H9 (cell line): ENCODE measurements at places on chromosomes 3 and 15. TPM values are rescaled to one million over a fixed set of nuclear protein-coding genes. Genes with fewer than 3 reads are reported as not detected.

GRCh38 chr3:194350726-194351071 is 429 bp downstream of the CPN2 start:
- no peak for DNase-seq

- no peak for DNase-seq
Measured at GRCh38 chr3:77150028-77150427, 110.1 kb downstream of the ROBO2 start.

DNA sequence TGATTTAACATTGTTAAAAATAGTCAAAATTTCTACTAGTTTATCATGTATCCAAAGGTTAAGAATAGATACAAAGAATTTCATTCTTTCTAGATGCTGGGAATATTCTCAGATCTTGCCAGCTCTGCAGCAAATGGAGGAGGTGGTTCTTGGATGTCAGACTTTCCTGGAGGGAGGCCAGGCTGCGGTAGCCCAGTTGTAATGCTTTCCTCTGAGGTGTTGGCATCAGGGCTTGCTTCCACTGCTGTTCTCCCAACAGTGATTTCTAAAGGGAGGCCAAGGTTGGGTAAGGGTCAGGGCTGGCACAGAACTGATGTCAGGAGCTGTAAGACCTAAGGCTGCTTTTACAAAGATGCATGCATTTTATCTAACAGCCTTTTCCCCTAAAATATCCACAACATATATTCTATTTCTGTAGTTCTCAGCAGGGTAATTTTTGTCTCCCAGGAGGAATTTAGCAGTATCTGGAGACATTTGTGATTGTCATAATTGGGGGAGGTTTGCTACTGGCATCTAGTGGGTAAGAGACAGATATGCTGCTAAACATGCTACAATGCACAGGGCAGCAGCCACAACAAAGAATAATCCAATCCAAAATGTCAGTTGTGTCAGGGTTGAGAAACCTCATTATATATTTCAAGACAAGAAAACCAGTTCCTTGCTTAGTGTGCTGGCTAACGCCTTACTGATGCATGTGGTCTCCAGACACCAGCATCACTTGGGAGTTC is 42.0 kb upstream of the SPTSSB start:
- no peak for DNase-seq

DNA sequence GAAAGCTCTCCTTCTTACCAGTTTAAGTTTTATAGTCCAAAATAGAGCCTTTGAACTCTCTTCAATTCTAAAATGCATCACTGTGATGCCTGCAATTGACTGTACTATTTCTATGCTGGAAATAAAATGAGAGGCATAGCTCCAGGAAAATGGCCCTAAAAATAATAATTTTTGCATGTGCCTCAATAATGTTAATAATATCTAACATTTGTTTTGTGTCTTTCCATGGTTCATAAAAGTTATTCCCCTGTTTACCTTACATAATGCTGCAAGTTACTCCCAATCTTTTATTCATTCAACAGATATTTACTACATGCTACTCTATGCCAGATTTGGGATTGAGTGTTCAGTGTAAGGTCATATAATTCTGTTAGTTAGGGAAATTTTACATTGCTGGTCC is 574.0 kb downstream of the RBMS3 start:
- DNase-seq: no peak

GRCh38 chr3:6526861-6527260 is 334.1 kb upstream of the GRM7 start:
- DNase-seq: no peak

- no peak for DNase-seq
Measured at GRCh38 chr15:40125950-40126349, 17.3 kb upstream of the BMF start.

DNA sequence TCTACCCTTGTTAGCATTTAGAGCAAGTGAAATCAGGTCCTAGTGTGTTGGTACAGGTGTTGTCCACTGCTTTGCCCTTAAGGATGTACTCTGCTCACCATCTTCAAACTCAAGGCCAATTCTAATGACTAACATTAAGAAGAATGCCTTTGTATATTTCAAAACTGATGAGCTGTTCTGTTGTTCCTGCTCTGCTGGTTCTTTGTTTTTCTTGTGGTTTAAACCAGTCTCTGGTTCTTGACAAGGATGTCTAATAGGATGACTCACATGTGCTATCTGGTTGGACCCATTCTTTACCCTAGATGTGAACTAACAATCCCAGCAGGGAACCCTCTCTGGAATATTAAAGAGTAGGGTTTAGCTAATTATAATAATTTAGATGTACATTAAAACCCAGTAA is 17.3 kb downstream of the ABHD5 start:
- DNase-seq: no peak

DNA sequence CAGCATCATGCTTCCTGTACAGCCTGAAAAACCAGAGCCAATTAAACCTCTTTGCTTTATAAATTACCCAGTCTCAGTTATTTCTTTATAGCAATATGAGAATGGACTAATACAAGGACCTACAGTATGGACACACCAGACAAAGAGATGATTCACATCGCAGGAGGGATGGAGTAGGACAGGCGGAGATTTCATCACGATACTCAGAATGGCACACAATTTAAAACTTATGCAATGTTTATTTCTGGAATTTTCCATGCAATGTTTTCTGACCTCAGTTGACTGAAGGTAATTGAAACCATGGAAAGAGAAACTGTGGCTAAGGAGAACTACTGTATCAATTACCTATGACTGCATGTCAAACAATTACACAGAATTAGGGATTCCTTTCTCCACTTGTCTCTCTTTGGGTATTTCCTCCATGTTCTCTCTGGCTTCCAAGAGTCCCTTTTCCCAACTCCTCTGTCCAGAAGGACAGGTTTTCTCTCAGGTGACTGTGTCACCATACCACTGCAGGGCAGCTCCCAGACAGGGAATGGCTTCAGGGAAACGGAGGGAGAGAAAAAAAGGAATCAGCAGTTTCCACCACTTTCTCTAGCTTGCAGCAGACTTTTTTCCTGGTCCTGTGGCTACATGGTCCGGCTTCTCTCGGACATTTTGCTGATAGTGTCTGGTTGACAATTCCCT is 3.0 kb upstream of the ANO10 start:
- no peak for DNase-seq

- DNase-seq: no peak
Measured at GRCh38 chr3:56787784-56788256, 13.9 kb downstream of the ARHGEF3 start.

- no peak for DNase-seq
Measured at GRCh38 chr15:49439678-49440395, 16.8 kb downstream of the FGF7 start.

- DNase-seq: no peak
Measured at GRCh38 chr3:169665264-169666075, 2.0 kb upstream of the MECOM start.

DNA sequence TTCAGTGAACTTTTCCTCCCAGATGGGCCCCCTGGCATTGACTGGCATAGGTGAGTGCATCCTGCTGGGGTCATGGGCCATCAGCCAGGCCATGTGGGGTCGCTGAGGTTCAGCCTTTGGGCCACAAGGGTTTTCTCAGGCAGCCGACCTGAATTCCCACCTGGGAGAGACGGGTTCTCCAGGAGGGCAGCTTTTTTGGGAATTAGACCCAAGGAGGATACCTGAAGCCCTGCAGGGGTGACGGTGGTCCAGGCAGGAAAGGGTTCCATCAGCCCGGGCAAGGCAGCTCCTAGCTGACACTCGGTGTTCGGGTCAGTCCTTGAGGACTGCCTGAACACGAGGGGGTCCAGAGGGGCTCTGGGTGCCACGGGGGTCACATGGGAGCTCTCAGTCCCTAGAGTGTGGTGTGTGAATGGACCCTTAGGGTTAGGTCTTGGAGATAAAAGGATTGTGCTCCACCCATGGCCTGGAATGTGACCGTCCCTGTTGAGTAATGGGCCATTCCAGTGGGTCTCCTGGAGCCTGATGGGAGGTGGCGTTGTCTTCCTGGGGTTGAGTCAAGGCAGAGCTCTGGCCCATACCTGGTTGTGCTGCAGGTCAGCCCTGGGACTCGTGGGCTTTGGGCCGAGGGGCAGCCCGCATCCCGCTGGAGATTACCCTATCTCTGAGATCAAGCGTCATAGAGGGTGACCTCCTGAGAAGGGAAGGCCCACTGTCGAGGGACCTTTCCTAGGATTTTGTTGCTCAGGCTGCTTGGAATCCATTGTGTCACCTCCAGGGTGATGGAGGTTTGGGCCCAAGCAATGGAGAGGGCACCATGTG is 192.8 kb downstream of the UBE3A start:
- DNase-seq: peak; percentile 13

DNA sequence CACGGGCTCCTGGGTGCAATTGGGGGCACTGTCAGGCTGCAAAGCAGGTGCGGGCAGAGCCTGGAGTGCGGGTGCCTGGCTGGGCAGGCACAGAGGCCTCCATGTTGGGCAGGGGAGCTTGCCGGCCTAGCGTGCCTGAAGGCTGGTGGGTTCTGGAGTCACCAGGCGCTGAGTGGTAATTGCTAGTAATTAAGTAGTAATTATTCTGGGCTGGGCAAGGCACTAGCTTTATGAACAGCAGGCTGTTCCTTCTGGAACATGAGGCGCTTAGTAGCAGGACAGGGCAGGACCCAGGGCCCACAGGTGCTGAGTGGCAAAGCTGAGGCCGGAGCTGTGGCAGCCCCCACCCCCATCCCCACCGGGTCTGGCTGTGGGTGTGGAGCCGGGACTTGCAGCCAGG is 25.3 kb downstream of the PLXNA1 start:
- DNase-seq: no peak

- DNase-seq: no peak
Measured at GRCh38 chr3:14303336-14304100, 98.9 kb upstream of the SLC6A6 start.

DNA sequence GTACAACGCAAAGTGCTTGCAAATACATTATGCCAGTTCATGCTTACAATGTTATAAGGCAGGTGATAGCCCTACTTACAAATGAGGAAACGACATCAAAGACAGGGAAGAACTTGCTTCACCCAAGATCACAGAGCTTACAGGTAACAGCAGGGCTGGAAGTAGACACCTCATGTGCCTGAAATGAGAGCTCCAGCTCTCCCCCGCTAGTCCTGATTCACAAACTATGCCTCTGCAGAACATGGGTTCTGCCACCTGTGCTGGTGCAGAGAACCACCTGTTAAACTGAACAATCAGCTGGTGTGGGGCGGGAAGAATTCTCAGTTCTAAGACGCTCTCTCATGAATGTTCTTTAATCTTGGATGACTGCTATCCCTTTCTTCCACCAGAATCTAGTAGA is 7.4 kb downstream of the RBSN start:
- no peak for DNase-seq

DNA sequence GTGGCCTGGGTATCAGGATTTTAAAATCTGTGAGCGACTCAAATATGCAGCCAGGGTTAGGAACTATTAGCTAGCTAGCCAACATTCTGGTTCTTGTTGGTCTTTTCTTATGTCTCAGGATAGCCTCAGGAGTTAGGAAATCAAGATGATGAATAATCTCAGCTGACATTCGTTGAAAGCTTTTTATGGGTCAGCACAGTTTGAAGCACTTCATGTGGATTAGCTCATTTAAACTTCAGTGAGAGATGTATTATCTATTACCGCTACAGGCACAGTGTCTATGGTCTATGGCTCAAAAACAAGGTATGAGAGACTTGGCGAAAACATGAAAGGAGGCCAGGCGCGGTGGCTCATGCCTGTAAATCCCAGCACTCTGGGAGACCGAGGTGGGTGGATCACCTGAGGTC is 187.5 kb upstream of the THRB start:
- DNase-seq: no peak

DNA sequence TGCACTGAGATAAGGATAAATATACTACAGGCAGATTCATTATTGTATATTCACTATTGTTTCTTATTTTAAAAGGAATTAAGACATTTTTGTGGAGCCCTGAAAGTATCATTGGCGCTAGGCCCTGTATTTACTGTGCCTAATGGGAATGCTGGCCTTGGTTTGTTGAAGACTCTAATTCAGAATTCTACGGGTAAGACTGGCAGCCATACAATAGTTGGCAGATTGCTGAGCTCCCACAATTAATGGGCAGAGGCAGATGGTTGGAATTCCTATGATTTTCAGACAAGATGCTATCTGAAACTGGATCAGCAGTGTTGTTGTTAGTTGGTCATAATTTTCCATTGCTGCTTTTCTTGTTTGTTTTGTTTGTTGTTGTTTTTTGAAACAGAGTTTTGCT is 14.7 kb downstream of the PGBD4 start:
- DNase-seq: no peak

- DNase-seq: no peak
Measured at GRCh38 chr3:37173806-37174205, 576 bp downstream of the LRRFIP2 start.

DNA sequence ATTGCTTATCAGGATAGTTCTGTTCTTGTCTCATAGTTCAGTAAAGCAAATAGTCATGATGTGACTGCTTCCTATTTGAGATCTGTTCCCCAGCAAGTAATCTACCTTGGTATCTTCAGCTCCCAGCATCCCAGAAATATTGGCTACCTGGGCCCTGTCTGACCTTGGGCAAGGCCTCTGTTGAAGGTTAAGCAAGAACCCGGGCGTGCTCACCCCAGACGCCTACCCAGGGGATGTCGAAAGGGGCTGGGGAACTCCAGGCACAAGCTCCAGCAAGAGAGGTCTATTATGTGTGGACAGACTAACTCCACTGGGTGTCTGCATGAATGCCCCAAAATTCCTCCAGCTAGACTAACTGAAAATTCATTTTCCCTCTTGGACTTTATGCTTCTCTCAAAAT is 37.3 kb upstream of the IGF1R start:
- DNase-seq: no peak

DUOX2 gene
- total RNA-seq: 0.29 and 0.42 TPM in 2 replicates

RSRC1 gene
- total RNA-seq: 34.1 and 37.9 TPM in 2 replicates

TNNC1 gene
- 5.6 and 7.7 TPM in 2 replicates for total RNA-seq

GNL3 gene
- 245 and 250 TPM in 2 replicates for total RNA-seq

AP3B2 gene
- total RNA-seq: 9.8 and 10.6 TPM in 2 replicates

TLR9 gene
- total RNA-seq: not detected in 2 replicates

ERICH6 gene
- total RNA-seq: not detected in 2 replicates

ESYT3 gene
- 5.9 and 6.3 TPM in 2 replicates for total RNA-seq

UBXN7 gene
- total RNA-seq: 108 and 110 TPM in 2 replicates

GABRG3 gene
- total RNA-seq: 0.15 and 0.24 TPM in 2 replicates

PLA2G4D gene
- 0.33 TPM in 1 of 2 replicates, not detected in the other for total RNA-seq

CSTA gene
- total RNA-seq: not detected in 2 replicates

SLC28A2 gene
- not detected in 2 replicates for total RNA-seq
